ENCODE measurements at places on chromosomes 5 and 9. TPM values are rescaled to one million over a fixed set of nuclear protein-coding genes. Genes with fewer than 3 reads are reported as not detected.
A peak's percentile ranks its signal among the peaks of the same experiment; 100 is the strongest.

- DNase-seq: no peak
Measured at GRCh38 chr5:157865781-157866180, 6.8 kb upstream of the CLINT1 start.

GRCh38 chr9:20557890-20558565 is 64.3 kb downstream of the MLLT3 start:
- no peak for DNase-seq

Gene HSPB3
- not detected for total RNA-seq

GRCh38 chr9:81053298-81054025 is 635.9 kb downstream of the TLE1 start:
- DNase-seq: no peak

Gene SCAI
- 4.3 TPM for total RNA-seq

Gene FSD1L
- total RNA-seq: 1.6 TPM

GRCh38 chr5:137734962-137735554 is 831 bp downstream of the KLHL3 start:
- no peak for DNase-seq

DNA sequence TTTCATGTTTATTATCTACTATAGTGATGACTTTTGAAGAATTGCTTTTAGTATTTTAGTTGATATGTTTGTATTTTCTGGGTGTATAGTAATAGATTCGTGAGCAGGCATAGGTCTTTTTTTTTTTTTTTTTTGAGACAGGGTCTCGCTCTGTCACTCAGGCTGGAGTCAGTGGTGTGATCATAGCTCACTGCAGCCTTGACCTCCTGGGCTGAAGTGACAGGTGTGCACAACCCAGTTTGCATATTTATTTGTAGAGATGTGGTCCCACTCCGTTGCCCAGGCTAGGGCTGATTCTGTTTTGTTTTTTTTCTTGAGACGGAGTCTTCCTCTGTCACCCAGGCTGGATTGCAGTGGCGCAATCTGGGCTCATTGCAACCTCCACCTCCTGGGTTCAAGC is 11.9 kb downstream of the ERBIN start:
- no peak for DNase-seq

DNA sequence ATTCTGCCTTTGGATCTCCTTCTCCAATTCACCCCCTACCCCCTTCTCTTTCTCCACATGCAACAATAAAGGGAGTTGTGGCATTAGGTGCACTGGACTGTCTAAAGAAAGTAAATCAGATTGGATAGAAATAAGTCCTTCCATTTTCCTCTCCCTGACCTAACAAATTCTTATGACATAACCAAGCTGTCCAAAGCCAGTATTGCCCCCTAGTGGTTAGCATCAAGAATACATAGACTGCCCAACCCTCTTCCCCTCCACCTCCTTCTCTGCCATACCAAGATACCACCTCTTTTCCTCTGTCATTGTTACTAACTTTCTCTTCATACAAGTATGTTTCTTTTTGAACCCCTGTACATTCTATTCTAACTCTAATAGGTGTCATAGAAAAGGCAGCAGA is 45.7 kb downstream of the PPARGC1B start:
- no peak for DNase-seq

GRCh38 chr5:39217365-39218281 is 1.7 kb downstream of the FYB1 start:
- peak; percentile 36 for DNase-seq

Gene GLRA1
- total RNA-seq: not detected

- no peak for DNase-seq
Measured at GRCh38 chr5:97979740-97980139, 793.7 kb upstream of the RGMB start.

Gene TAF11L10
- not detected for total RNA-seq

Gene CNTNAP3
- 5.5 TPM for total RNA-seq

DNA sequence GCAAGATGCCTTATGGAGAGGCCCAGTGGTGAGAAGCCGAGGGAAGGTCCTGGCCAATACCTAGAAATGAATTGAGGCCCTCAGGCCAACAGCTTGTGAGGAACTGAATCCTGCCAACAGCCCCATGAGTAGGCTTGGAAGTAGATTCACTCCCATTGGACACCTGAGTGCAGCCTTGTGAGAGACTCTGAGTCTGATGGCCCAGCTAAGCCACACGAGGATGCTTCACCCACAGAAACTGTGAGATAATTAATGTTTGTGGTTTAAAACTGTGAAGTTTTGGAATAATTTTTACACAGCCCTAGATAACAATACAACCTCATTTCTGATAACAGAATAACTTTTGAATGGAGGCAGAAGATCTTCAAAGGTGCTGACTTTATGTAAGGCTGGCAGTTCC is 65.9 kb upstream of the DAP start:
- DNase-seq: no peak

GRCh38 chr9:121369595-121370265 is at the start of gene STOM:
STOM (minus strand) TSS chr9:121370250; CDS start chr9:121370187, 63 bp downstream.
- no peak for DNase-seq

Gene ASPN
- total RNA-seq: not detected

GRCh38 chr5:73654171-73654811 is 28.3 kb downstream of the ARHGEF28 start:
- DNase-seq: no peak
